ENCODE measurements at places on chromosomes 5 and 9. TPM values are rescaled to one million over a fixed set of nuclear protein-coding genes. Genes with fewer than 3 reads are reported as not detected.

C1QTNF3 gene
- 4.2 TPM for total RNA-seq

LHFPL2 gene
- 24.0 TPM for total RNA-seq

PAPPA gene
- not detected for total RNA-seq

ADAMTS13 gene
- 18.1 TPM for total RNA-seq

CDKN2A gene
- 148 TPM for total RNA-seq
